NCI-H187 treated with DMSO at 0.1 percent for 48 hours (cell line): ENCODE measurements at places on chromosomes 16 and 17.

DNA sequence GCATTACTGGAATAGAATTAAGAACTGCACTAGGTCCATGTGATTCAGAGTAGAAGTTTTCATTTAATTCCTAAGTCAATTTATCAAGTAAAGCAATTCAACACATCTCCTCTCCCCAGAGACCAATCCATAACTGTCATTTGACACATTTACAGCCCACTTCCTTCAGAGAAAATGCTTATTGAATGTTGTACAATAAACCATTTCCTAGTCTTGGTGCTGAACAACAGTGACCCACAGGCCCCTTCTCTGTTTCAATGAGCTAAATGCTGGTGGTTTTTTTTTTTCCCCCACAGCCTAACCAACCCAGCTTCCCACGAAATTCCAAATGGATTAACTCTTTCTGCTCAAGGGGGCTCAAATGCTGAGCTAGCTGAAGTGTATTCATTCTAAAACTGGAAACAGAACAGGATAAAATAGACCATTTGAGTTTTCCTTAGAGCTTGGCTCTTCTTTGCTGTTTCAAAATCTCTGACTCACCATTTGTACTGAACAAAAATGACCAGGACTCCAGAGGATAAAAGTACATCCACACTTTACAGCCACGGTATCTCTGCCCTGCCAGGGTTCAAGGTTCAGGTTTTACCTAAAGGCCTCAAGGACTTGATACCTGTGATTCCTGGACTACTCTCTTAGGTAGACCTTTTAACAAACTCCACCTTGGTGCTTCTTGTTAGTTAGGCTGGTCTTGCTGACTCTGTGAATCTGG, 62.3 kb downstream of the TMEM100 start:
- DNase-seq = no peak

GRCh38 chr16:13835387-13835786, 84.6 kb upstream of the ERCC4 start:
- no peak for DNase-seq

DNA sequence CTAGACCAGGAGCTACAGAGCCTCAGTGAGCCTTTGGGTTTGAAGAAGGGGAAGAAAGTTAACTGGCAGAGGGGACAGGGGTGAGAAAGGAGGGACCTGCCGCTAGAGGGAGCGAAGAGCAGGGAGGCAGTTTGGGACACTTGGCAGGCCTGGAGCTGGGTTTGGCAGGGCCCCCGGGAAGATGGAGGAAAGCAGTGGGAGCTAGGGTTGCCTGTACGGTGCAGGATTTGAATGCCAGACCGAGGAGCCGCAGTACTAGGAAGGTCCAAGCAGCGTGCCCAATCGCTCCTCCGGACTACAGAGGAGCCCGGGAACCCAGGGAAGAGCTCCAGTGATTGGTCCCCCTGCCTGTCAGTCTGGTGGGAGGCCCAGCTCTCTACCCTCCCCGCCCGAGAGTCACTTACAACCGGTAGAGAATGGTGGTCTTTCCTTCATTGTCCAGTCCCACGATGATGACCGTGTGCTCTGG, 1.3 kb downstream of the ARL5C start:
- no peak for DNase-seq

DNA sequence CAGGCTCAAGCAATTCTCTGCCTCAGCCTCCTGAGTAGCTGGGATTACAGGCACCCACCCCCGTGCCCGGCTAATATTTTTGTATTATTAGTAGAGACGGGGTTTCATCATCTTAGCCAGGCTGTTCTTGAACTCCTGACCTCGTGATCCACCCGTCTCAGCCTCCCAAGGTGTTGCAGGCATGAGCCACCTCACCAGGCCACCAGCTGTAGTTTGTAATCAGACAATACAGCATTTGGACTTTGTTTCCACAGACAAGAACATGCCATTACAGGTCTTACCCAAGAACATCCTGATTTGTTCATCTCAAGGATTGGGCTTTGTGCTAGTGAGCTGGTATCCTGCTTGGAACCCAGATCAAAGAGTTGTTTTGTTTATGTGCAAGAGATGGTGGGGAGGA, 30.1 kb downstream of the C17orf100 start:
- DNase-seq = no peak

- DNase-seq = no peak
Measured at GRCh38 chr17:73949903-73950592, 253.4 kb upstream of the RPL38 start.

DNA sequence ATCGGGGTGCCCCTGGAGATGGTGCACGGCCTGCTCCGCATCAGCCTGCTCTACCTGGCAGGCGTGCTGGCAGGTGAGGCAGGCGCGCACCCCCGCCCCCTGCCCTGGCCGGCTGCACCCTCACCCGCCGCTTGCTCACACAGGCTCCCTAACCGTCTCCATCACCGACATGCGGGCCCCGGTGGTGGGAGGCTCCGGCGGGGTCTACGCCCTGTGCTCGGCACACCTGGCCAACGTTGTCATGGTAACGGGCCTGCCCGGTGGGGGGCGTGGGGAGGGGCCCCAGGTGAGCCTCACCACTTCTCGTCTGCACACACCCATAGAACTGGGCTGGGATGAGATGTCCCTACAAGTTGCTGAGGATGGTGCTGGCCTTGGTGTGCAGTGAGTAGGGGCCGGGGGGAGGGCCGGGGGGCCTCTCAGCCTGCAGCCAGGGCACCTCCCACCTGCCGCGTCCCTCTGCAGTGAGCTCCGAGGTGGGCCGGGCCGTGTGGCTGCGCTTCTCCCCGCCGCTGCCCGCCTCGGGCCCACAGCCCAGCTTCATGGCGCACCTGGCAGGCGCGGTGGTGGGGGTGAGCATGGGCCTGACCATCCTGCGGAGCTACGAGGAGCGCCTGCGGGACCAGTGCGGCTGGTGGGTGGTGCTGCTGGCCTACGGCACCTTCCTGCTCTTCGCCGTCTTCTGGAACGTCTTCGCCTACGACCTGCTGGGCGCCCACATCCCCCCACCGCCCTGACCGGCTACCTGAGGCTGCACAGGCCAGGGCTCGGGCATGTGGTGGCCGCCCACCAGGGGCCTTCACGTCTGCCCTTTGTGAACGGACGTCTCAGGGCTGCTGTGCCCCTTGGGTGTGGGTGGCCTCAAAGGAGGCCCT, 2.1 kb downstream of the RHBDL1 start:
- peak; percentile 17 for DNase-seq
